ENCODE measurements at places on chromosomes 1 and 21.

GRCh38 chr1:245242989-245243388 lies 88.2 kb downstream of the KIF26B start:
- no peak for DNase-seq

DNA sequence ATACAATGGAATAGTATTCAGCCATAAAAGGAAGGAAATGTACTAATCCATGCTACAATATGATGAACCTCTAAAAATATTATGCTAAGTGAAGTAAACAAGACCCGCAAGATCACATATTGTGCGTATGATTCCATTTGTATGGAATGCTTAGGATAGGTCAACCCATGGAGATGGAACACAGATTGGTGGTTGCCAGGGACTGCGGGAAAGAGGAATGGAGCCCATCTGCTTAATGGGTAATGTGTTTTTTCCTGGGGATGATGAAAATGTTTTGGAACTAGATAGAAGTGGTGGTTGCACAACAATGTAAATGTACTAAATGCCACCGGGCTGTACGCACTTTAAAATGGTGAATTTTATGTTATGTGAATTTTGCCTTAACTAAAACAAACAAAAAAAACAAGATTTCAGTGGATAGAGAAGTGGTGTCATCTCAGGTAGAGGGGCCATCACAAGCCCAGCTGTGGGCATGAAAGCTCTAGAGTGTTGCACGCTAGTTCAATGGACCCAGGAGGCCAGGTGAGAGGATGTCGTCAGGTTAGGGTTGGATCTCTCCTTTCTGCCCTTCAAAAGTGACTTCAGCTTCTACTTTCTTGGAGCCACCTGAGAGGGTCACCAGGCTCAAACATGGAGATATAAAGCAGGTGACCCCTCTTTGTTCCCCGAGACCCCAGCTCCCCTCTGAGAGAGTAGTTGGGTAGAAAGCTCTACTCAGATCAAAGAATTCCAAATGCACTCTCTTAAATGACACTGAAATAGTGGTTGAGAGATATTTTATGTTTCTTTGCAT lies 2.5 kb downstream of the C1orf115 start:
- DNase-seq: no peak

DNA sequence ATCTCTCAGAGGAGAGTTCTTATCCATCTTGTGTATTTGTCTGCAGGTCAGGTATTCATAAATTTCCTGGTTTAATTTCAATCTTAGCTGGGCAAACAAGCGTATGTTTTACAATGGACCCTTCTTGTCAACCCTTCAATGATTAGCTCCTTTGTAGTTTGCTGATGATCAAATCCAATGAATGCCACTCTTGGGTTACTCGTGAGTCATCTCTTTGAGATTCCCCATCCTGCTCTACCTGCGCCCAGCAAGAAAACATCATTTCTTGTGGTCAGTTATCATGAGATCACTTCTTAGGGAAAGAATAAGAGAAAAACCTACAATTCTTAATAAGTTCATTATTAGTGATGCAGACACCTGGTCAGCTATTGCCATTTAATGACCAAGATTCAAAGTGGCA lies 572.3 kb upstream of the PKN2 start:
- no peak for DNase-seq

GRCh38 chr1:84497631-84498275 lies 8.4 kb upstream of the SPATA1 start:
- DNase-seq: no peak

DNA sequence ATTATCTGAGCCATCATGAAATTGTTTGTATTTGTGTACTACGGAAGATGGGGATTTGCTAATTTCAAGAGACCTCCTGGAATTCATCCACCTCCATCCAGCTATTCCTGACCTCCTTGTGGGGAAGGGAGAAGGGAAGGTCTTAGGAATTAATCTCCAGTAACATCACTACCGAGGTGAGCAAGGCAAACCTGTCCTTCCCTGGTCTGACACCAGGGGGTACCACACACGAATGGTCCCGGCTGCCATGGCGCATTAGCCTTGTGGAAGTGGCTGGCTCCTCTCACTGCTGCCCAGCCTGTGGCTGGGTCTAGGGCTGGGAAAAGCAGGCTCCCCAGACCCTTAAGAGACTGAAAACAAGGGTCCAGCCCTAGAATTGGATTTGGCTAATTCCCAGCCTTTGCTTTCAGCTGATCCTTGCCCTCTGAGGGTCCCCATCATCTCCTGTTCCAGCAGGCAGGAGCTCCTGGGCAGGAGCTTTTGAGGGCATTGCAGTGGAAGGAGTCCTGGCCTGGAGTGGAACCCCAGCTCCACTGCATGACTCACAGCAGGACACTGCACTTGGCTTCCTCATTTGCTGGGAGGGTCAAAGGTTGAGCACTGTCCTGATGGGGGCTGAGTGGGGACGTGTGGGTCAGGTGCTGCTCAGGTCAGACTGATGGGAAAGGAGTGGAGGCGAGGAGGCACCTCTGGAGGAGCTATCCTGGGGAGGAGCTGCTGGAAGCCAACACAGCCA lies 34.8 kb downstream of the RIMS3 start:
- DNase-seq: no peak

GRCh38 chr1:21638531-21639341 lies 30.4 kb downstream of the RAP1GAP start:
- DNase-seq: no peak

DNA sequence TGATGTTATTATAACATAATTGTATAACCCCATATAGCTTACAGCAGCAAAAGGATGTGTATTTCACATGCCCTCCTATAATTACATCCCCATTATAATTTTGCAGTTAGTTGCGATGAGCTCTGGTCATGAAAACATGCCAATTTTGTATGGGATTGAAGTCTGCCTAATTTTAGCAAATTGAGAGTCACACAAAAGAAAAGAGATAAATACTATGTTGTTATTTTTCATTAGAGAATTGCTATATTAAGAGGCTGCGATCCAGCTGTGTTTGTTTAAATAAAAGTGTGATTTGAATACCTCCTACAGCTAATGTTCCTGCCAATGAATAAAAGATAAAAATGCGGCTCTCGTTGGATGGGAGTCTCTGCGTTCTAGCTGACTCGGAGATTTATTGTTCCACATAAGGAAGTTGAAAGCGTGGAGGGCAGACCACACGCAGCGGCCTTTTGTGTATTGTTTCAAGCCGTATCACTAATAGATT lies 461.0 kb upstream of the NFIA start:
- DNase-seq: peak; percentile 58

DNA sequence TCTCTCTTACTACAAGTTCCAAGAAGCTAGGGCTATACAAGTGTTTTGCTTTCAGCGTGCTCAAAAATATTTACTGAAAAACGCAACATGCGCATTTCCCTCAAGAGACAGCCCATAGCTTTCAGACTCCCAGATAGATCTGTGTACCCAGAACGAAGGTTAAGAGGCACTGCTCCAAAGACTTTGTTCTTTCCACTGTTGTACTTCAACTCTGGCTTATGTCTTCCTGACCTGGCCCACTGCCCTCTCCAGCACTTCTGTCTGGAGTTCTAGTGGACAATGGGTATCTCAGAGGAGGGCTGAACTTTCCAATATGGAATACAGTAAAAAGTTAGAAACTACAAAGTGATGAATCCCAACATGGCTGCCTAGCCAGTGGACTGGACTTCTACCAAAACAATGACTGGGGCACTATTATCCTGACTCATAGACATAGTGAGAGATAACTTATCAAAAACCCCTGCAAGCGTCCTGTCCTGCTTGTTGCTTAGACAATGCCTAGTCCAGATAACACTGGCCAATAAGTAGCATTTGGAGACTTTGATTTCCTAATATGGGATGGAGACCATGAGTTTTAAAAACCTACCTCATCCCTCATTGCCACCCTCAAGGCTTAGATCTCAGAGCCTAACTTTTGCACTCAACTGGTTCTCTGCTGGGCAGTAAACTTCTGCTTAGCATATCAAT lies 8.8 kb upstream of the ADAR start:
- DNase-seq: no peak

GRCh38 chr1:17039522-17039921 lies 14.3 kb downstream of the SDHB start:
- DNase-seq: no peak

- no peak for DNase-seq
These were observed 34.1 kb downstream of the TMCO4 start for GRCh38 chr1:19765623-19766022.

DNA sequence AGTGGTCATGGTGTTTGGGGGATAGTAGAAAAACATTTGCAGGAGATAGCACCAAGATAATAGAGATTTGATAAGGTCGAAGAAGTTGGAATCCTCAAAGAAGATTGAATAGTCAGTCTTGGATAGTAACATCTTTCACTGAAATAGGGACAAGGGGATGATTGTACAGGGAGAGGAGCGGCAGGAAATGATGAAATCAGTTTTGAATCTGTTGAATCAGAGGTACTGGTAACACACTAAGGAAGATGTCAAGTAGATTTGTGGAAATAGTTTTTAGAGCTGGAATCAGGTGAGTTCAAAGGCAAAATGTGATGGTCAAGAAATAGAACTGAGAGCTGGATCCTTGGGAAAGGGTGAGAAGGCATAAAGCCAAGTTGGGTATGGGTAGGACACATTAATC lies 26.5 kb downstream of the CAP1 start:
- DNase-seq: no peak

DNA sequence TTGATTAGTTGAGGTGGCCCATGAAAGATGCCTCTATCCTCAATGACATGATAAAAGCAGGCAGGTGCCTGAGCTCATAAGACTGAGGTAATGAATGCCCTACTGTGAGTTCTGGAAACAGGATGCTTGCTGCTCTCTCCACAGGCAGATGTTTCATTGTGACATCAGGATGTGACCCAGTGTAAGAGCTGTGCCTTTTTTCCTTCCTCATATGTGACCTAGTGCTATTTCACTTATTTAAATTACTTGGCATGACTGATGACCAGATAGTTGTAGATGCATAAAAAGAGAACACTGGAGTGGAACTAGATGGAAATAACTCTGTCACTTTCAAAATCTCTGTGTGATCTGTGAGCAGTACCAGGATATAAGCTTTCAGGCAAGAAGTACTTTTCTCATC lies 31.9 kb downstream of the KIF14 start:
- DNase-seq: no peak

DNA sequence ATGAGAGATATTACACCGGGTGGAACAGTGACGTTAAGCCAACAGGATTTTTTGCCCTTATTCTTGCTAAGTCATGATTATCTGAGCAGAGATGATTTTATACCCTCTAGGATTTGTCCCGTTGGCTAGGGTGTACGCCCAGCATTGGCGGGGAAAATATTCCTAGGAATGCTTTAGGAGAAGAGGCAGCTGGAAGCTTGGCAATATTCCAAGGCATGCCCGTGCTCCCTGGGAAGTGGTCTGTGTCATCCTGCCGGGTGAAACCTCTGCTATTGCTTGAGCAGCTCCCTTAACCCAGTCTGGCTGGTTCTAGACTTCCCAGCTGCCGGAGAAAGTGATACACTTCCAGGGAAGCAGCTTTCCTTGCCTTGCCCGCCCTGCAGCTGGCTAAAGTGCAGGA lies 16.2 kb downstream of the CHRNB2 start:
- DNase-seq: no peak

- DNase-seq: no peak
These were observed 57.6 kb upstream of the JUN start for GRCh38 chr1:58841455-58841854.

- DNase-seq: no peak
These were observed 22.1 kb downstream of the KCNA2 start for GRCh38 chr1:110584045-110584444.

- DNase-seq: no peak
These were observed 370 bp downstream of the PERM1 start for GRCh38 chr1:981491-981954.

- peak; percentile 86 for DNase-seq
These were observed 5.2 kb downstream of the CAPN9 start for GRCh38 chr1:230752407-230752806.

DNA sequence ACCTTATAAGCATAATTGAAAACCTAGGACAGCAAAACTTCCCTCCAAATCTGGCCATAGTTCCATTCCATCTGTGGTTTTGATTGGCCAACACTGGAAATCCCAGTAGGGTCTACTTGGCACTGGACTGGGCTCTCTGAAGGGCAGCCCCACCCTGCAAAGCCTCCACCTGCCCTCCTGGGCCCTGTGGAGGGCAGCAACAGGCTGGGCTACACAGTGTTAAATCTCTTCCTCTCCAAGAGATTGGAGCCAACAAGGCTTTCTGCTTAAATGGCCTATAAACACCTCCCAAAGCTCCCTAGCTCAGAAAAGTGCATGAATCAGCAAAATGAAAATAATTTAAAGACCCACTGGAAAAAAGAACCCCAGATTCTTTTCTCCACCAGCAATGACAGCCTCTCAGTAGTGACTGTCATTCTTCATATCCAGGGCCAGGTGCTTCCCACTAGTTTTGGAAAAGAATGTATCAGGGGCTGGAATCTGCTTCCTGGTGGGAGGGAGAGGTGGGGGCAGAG lies 58.5 kb downstream of the BEND5 start:
- DNase-seq: no peak

GRCh38 chr1:218330043-218330623 lies 15.0 kb upstream of the TGFB2 start:
- DNase-seq: peak; percentile 71

DNA sequence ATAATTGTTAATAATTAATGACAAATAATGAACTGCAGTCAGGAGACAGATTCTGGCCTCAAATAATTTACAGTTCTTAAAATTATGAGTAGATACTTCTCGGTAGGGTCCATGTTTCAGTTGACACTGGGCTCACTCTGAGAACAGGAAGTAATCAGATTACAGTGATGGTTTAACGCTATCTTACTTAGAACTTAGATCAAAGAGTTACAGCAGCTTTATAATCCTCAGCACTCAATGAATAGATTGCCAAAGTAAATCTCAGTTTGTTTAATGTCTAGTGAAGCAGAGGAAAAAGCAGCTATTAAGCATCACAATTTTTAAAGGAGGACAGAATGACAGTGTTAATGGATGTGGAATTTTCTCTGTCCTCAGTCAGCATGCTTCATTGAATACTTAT lies 79.6 kb downstream of the PDE4B start:
- no peak for DNase-seq

DNA sequence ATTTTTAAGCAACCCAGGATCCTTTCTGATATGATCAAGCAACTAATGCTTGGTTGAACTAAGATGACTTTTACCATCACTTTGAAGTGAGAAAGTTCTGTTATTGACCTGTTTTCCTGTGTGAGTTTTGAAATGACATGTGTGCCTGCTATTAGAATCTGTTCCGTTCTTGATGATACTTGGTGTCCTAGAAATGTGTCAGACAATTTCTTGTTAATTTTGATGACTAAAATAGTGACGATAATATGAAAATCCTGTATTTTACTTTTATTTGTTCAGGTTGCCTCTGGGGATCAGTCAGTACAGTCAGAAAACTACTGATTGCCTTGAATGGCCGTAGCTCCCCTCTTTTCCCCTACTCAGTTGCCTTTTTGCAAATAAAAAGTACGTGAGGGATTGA lies 228.0 kb downstream of the RYR2 start:
- DNase-seq: no peak

DNA sequence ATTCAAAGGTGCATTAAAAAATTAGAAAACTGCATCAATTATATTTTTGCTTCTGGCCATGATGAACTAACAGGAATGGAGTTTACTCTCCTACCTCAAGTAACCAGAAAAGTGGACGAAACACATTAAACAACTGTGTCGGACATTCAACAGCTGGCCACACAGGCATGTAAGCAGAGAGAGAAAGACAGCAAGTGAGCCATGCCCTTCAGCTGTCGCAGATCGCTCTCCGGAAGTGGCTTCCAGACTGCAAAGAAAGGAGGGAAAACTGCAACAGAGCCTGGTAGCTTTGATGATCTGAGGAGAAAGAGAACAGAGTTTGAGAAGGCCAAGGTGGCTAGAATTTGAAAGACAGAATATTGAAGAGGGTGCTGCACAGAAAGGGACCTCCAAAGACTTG lies 557.2 kb downstream of the MATN1 start:
- no peak for DNase-seq
